T-helper 2 cell treated with Interferon-gamma antibody and Interleukin-4, amounts not matched to agents 5 μg/mL and 100 μg/mL, for 36 hours (primary cell): ENCODE measurements at places on chromosomes 11 and 22.

- DNase-seq: peak; percentile 69
Observed at GRCh38 chr11:61891331-61892084, at the start of gene FADS3. FADS3 (minus strand) TSS chr11:61891545; CDS start chr11:61891381, 164 bp downstream.

DNA sequence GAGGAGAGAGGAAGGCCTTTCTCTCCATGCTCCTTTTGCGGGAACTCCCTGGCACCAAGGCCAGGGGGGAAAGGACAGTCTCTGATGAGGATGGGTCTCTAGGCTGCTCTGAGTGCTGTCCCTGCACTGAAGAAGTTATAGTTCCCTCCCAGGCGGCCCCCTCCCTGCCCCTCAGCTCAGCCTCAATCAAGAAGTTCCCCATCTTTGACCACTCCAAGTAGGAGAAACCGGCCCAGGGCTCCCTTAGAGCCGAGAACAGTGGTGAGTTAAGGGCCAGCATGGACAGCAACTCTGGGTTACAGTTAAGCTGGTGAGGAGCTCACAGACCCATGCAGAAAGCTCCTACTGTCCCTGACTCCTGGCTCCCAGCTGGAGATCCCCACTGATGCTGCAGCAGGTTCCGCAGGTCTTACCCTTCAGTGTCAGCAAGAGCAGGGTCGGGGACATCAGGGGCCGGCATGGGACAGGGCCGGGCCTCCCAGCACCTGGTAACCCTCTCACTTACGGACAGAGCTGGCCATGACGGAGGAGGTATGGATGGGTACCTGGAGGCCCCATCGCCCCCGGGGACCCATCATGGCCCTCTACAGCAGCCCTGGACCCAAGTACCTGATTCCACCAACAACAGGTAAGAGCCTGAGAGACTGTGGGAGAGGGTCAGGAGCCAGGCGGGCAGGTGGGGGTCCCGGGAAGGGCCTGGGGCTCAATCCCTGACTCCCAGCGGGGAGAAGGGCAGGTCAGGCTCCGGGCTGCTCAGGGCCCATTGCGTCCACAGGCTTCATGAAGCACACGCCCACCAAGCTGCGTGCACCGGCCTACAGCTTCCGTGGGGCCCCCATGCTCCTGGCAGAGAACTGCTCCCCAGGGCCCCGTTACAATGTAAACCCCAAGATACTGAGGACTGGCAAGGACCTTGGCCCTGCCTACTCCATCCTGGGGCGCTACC lies 4.2 kb downstream of the SCGB1C1 start:
- DNase-seq: peak; percentile 3

- no peak for DNase-seq
Observed at GRCh38 chr11:130801333-130802122, 114.8 kb downstream of the SNX19 start.

- no peak for DNase-seq
Observed at GRCh38 chr11:75265851-75266531, 25.4 kb downstream of the TPBGL start.

- peak; percentile 80 for DNase-seq
Observed at GRCh38 chr11:78420796-78421209, 3.2 kb upstream of the GAB2 start.

GRCh38 chr11:62464655-62465054 lies 45.8 kb downstream of the SCGB1A1 start:
- DNase-seq: no peak

GRCh38 chr11:8671651-8672062 lies 10.8 kb downstream of the TRIM66 start:
- no peak for DNase-seq

DNA sequence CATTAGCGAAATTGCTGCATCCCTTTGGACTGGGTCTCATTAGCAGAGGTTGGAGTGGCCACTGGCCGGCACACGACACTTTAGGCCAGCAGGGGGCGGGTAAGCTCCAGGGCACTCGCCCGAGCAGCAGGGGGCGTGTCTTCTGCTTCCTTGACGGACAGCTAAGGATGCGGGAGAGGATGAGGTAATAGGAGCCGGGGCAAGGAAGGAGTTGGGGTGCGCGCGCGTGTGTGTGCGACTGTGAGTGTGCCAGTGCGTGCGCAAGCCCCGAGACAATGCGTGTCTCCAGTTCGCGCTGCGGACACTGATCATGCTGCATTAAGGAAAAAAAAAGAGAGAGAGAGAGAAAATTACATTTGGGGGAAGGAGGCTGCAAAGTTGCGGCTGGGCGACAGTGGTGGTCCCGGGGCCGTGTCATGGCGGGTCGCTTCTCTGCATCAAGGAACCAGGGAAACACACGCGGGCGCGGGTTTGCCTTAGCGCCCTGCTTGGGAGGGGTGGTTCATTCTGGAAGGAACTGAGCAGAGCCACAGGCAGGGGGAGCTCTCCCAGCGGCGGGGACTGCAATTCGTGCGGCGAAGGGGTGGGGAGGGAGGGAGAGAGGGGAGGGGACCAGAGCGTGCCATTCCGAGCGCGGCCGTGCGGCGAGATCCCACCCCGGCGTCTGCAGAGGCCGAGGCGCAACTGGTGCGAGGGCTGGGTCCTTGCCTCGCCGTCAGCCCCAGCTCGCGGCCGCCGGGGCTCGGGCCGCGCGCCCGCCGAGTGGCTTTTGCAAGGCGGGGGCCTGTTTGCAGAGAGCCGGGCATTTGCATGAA lies at the start of gene DTX4:
Gene DTX4, plus strand, starts transcription at position 625 of the 815 bp plus-strand sequence. CDS start 464 bp downstream, outside the sequence.
- DNase-seq: peak; percentile 86

DNA sequence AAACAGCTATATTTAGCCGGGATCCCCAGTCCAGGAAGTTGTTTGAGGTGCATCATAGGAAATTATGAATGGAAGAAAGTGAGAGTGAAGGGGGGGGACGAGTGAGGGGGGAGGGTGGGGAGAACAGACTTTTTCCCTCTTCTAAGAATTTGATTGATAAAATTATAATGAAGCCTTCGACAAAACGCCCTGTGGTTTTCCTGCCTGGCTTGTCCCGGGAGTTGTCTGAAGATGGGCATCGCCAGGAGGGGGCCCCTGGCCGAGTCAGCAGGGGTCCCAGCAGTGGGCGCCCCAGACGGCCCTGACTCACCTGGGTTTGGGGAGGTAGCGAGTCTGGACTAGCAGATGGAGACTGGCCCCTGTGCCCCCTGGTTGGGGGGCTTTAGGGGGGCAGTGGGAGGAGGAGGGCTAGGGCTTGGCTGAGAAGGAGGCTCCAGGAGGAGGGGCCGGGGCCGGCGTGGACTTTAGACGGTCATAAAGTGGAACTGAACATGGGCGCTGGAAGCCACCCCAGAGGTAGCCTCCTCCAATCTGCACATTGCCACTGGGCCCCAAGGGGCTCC lies 336 bp upstream of the LIF start:
- DNase-seq: peak; percentile 50

DNA sequence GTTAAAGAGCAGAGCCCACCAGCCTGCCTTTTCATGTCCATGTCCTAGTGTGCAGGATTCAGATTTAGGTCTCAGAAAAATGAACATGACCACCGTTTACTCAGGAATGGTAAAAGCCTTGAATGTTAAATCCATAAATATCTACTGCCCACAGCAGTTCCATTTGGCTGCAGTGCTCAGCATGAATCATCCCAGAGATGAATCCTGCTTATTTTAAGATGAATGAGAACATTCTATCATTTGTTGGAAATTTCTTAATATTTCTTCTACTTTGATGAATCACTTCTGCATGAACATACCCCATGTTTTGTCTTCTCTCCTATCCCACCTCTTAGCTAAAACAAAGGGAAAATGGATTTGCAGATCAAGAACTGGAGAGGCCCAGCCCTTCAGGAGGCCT lies 47.5 kb upstream of the AQP11 start:
- DNase-seq: no peak

DNA sequence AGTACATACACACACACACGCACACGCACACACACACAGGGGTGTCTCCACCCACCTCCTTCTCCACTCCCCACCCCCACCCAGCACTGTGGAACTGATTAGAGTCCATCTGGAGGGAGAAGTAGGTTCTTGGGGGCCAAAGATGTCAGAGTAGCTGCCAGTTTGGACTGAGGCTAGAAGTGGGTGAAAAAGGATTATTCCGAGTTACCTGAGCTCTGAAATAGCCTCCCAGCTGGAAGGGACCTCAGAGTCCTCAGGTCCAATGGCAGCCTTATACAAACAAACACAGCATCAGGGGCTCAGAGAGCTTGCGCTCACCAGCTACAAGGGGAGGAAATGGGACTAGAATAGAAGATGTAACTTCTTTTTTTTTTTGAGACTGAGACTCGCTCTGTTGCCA lies 20.8 kb downstream of the IL10RA start:
- DNase-seq: no peak

DNA sequence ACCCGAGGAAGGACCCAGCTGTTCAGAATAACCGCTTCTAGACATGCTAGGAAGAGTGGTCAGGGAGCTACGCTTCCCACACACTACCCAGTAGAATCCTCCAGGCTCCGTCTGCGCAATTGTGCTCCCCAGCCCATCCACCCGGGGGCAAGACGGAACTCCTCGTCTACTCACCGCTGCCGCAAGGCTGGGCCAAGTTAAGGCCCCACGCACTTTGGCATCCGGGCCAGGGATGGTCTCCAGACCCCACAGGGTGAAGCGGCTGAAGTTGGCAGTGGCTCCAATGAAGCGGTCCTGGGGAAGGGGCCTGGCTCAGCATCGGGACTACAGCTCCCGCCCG lies 757 bp downstream of the RNASEH2C start:
- no peak for DNase-seq

DNA sequence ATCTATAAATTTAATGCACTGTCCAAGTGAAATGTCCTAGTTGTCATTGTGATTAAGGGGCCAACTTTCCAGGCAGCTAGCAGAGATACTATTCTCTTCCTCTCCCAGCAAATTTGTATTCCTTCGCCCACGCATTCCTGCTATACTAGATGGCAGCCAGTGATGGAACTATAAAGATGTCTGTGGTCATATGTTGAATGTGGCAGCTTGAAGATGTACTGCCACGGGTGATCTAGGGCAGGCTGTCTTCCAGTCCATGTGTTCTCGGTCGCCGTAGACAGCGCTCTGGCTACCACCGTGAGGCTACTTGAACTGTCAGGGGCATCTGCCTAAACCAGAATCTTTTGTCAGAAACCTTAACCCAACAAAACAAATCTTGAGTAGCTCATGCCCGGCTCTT lies 8.3 kb upstream of the SIDT2 start:
- DNase-seq: no peak

GRCh38 chr11:62535802-62536201 lies 10.8 kb downstream of the AHNAK start:
- DNase-seq: no peak
